ENCODE measurements at places on chromosomes 3 and 15.

GRCh38 chr3:77682162-77682561, 642.3 kb downstream of the ROBO2 start:
- no peak for DNase-seq

- DNase-seq: no peak
These were observed 12.6 kb downstream of the RASGRP1 start for GRCh38 chr15:38551720-38552648.

- no peak for DNase-seq
These were observed 289.2 kb downstream of the CHST2 start for GRCh38 chr3:143408771-143409170.

DNA sequence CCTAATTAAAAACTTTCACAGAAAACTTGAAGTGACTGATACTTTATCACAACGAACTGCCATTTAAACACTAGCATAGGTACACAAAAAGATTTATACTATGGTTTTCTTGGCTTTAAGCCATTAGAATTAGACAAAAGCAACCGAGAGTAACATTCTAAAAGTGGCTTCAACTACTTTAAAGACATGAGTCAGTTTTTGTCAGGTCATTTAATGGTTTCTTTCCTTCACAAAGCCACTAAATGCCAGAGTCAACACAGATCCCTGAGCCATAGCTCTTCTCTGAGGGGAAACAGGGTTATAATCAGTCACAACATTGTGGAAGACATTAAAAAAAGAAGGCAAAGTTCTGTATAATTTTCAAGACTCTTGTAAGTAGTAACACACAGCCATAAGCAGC, 54.6 kb downstream of the CAPN3 start:
- DNase-seq: no peak

GRCh38 chr3:185328324-185329004, 34.5 kb upstream of the MAP3K13 start:
- no peak for DNase-seq

Measured in stimulated activated naive CD8-positive, alpha-beta T cell treated with anti-CD3 and anti-CD28 coated beads, Interleukin-15, amount 100 ng/mL, for 72 hours (primary cell).